ENCODE measurements at places on chromosomes 1 and 21. TPM values are rescaled to one million over a fixed set of nuclear protein-coding genes. Genes with fewer than 3 reads are reported as not detected.

The AMY1C gene
- not detected for total RNA-seq

The FCN3 gene
- total RNA-seq: not detected

The MPL gene
- not detected for total RNA-seq

The CYP2J2 gene
- total RNA-seq: 0.28 TPM

The CD244 gene
- not detected for total RNA-seq

The KCNE1 gene
- 0.22 TPM for total RNA-seq

The PLA2G2D gene
- total RNA-seq: not detected

The AIM2 gene
- total RNA-seq: 8.1 TPM

The KCNA3 gene
- total RNA-seq: 124 TPM

The FCRL6 gene
- total RNA-seq: 0.55 TPM

The WNT9A gene
- 0.15 TPM for total RNA-seq

The GJA9 gene
- not detected for total RNA-seq

The MRPL24 gene
- 47.4 TPM for total RNA-seq

The CALML6 gene
- total RNA-seq: 0.78 TPM

The S100A14 gene
- total RNA-seq: not detected

The IFI6 gene
- 24.9 TPM for total RNA-seq

The TCHH gene
- total RNA-seq: not detected

The LENEP gene
- 3.1 TPM for total RNA-seq

The CCDC185 gene
- not detected for total RNA-seq

The CR2 gene
- total RNA-seq: 6.7 TPM

The LCE3D gene
- total RNA-seq: not detected

The C1orf159 gene
- total RNA-seq: 15.0 TPM

The SPAG17 gene
- total RNA-seq: not detected

The S100A2 gene
- total RNA-seq: not detected

The LRRC3 gene
- 1.4 TPM for total RNA-seq

The MYCL gene
- 0.20 TPM for total RNA-seq

The TOR1AIP1 gene
- 53.8 TPM for total RNA-seq
